Nephron progenitor cell (in vitro differentiated cells): ENCODE measurements at places on chromosomes 12 and 14.

DNA sequence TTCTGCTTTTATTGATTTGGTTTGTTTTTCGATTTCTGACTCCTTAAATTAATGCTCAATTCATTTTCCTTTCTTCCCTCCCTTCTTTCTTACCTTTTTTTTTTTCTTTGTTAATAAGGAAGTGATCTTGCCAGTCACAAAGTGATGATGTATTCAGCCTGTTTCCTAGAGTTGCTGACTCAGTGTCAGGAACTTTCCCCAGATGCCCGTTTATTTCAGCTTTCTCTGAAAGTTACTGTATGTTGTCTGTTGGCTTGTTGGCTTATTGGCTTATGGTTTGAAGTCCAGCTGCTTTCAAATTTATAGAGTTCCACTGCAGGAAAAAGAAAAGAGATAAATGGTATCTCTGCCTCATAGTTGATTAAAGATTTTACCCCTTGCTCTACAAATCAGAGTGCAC, 12.4 kb upstream of the SLC6A15 start:
- DNase-seq, result no peak

- no peak for DNase-seq
These were observed 32.5 kb downstream of the VWF start for GRCh38 chr12:6091786-6092566.

- no peak for DNase-seq
These were observed 28.7 kb downstream of the COX8C start for GRCh38 chr14:93375673-93376156.

DNA sequence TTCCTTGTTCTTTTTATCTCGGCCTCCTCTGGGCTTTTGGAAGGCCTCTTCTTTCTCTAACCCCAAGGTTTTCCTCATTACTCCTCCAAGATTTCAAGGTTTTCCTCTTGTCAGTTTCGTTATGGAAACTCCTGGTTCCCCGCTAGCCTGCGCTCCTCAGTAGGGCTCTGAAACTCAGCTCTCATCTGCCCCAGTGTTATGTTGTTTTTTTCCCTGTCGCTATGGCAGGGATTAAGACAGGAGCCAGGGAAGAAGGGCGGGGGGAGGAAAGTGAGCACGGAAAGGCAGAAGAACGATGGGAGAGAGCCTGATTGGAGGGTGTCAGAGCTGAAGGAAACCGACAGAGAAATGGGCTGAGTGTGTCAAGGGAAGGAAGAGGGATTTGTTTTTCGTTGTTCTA, 26.5 kb upstream of the JDP2 start:
- no peak for DNase-seq

DNA sequence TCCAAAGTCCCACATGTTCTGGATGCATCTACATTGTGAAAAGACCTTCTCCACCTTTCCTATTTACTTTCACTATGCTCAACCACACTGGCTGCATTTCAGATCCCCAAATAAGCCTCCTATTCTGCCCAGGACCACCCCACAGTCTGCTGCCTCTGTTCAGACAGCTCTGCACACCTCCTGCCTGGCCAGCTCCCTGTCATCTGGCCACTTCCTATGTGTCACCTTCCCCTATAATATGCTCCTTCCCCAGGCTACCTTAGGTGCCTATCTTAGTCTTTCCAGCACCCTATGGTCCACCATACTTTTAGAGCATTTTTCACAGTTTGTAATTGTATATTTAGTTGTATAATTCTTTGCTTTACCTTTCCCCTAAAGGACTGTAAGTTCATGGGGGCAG, 50.5 kb downstream of the IFNG start:
- no peak for DNase-seq

GRCh38 chr12:880656-881055, 68.8 kb downstream of the RAD52 start:
- DNase-seq, result no peak
